ENCODE measurements at places on chromosomes 2 and 18.

GRCh38 chr2:238941262-238941792, 93.4 kb downstream of the TWIST2 start:
- ATAC-seq = no peak

- ATAC-seq = no peak
Measured at GRCh38 chr2:152504618-152505017, 169.6 kb downstream of the FMNL2 start.

DNA sequence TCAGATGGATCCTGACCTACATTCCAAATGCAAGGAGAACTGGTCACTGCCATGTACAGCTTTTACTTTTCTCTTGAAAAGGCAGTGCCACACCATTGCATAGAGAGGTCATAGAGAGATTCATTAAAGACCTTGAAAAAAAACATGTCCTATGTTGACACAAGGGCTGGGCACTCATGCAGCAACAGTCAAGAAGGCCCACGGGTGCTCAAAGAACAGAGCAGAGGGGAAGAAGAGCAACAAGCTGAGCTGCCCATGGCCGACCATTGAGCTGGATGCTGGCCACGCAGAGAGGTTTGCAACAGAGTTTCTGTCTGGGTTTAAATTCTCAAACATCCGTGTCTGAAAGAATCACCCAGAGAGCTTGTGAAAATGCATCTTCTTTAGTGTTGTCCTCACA, 99.1 kb downstream of the ADD2 start:
- no peak for ATAC-seq

DNA sequence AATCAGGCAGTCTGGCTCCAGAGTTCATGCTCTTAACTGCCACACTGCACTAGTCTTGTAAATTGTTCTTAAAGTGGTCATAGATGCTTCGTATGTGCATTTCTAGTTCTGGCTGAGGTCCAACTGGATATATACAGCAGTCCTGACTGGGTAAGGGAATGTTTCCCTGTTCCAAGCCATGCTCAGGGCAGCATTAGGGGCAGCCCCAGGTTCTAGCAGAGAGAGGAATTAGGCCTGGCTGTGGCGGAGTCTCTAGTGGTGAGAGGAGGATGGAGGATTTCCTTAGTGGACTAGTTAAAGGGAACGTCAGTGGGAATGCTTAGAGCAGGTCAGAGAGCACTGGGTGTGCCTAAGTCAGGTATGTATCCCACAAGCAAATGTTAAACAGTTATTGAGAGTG, 28.0 kb downstream of the UBE2E3 start:
- ATAC-seq = no peak

DNA sequence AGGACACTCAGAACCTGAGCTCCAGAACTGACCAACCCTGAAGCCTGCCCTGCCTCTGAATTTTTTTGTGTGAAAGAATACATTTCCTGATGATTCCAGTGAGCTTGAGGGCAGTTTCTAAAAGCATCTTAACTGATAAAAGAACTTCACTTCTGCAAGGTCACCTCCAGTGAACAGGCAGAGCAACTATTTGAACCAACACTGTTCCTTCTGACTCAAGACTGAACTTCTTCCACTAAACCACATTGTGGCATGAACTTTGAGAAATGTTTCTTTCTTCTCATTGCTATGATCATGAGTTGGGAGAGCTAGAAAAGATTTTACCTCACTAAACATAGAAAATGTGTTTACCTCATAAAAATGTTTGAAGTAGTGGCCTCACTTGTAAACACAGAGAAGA, 83.8 kb upstream of the SERTAD2 start:
- no peak for ATAC-seq

- no peak for ATAC-seq
Measured at GRCh38 chr2:33111002-33111446, 164.3 kb downstream of the LTBP1 start.

GRCh38 chr2:134594399-134594798, 124.4 kb downstream of the TMEM163 start:
- ATAC-seq = no peak

DNA sequence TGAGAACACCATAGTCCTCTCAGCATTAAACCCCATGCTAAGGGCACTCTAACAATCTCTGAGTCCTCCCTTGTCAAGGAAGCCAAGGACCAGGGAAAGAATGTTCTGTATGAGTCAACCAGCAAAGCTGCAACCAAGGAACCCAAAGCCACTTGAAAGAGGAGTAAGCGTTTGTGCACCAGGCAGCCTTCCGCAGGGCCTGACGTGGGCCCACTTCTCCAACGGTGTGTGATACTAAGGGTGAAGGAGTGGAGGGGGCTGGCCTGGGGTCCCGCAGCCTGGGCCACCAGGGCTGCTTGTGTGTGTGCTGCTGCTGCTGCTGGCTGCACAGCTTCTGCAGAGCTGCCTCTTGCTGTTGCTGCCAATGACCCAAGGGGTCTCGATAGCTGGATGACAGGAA, 30.1 kb upstream of the GALNT14 start:
- no peak for ATAC-seq

DNA sequence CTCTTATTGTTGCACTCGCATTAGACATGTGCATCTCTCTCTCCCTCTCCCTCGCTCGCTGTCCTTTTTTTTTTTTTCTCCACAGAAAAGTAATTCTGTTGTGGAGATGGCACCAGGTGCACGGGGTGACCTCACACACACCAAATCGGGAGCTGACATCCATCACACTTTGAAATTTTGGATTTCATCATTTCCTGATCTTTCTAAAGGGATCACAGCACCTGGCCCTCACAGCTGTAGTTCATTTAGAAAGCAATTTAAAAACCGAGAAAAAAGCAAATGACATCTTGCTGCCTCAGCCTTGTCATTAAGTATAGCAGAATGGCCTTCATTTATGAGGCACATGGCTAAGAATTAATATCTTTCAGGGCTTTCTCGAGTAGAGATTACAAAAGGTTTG, 717.2 kb downstream of the RNF144A start:
- no peak for ATAC-seq

DNA sequence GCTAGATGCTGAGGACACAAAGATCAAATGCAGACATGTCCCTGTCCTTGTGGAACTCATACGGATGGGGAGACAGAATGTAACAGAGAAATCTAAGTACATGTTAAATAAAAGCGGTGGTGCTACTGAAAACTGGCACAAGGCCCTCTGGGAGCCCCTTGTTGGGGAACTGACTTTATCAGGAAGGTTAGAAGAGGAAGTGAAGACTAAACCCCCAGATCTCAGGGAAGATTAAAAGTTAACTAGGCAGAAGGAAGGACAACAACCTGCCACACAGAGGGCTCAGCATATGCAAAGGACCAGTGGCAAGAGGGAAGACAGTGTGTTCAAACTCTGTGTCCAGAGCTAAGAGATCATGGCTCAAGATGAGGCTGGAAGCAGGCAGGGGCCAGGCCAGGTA, 4.8 kb downstream of the CACNB4 start:
- no peak for ATAC-seq

DNA sequence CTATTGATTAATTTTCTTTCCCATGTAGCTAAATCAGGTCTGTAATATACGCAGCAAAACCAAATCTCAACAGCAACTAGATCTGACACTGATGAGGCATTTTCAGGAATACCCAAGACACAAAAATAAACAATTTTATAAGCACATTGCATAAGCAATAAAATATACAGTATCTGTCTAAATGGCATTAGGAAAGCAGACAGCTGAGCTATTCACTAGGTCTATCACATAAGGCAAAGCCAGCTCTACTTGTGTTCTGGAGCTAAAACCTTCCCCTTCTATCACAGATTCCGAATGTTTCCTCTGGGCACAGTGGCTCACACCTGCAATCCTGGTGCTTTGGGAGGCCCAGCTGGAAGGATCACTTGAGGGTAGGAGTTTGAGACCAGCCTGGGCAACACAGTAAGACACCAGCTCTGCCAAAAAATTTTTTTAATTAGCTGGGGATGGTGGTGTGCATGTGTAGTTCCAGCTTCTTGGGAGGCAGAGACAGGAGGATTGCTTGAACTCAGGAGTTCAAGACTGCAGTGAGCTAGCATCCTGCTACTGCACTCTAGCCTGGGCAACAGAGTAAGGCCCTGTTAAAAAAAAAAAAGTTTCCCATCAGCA, 21.1 kb downstream of the PTPN2 start:
- no peak for ATAC-seq

DNA sequence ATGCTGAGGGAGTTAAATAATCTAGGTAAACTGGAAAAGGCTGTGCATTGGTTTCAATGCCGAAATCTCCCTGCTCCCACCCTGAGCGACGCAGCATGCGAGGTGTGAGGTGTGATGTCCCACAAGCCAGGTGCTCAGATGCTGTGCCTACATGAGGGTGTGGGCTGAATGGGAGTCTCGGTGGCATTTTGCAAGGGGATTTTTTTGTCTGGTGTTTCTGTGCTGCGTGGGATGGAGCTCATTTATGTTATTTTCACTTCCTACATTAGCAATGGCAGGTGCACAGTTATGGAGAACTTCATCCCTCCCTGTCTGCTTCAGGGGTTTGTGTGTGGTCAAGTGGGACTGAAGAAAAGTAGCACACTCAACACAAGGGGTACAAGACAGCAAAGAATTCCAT, 110.2 kb upstream of the CCDC68 start:
- no peak for ATAC-seq

DNA sequence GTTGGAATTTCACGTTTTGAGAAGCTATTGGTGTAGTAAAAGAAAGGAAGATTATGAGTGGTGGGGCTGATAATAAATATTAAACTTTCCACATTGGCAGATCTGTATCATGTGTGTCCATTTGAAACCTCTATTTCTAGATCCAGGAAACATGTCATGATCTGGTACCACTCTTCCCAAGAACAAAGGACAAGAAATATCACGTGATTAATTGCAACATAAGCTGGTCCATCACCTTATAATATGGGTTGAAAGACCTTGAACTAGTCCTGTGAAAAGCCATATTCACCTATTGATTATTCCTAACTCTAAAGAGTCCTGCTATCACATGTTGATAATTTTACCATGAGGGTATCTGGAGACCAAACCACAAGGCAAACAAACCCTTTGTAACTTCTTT, 335.3 kb upstream of the SMIM21 start:
- no peak for ATAC-seq

- ATAC-seq = no peak
Measured at GRCh38 chr2:46802665-46803546, 112.7 kb downstream of the MCFD2 start.

DNA sequence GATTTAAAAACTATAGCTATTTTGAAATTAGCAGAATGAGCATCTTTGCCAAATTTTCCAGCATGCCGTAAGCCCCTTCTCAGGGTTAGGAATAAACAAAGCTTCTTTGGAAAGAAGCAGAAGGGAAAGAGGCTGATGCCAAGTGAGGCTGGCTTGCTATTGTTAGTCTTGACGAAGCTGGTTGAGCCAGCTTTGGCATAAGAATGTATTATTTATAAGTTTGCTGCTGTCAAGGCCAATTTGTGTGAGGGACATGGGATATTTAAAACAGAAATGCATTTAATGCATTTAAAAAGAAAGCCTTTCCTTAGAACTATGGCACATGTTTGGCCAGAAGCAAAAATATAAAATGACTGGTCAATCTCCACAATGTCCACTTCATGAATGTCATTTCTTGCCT, 52.5 kb upstream of the TTN start:
- ATAC-seq = no peak

GRCh38 chr2:200177971-200178911, 128.3 kb upstream of the SPATS2L start:
- peak; percentile 25 for ATAC-seq

DNA sequence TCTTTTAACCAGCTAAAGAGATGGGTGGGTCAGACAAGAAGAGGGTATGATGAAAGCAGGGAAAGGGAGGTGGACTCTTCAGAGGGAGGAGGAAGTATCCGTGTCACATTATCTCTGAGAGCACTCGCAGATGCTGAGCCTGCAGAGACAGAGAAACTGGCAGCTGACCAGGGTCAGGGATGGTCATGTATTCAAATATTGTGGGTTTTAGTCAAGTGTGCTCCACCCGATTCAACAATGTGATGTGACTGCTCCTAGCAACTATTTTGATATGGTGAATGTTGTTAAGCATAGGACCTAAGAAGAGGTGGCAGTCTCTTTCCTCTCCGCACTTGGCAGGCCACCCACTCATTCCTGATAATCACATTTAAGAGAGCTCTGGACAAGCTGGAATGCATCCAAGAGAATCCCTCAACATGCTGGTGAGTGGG, 1.3 kb upstream of the CLIP4 start:
- ATAC-seq = peak; percentile 46

DNA sequence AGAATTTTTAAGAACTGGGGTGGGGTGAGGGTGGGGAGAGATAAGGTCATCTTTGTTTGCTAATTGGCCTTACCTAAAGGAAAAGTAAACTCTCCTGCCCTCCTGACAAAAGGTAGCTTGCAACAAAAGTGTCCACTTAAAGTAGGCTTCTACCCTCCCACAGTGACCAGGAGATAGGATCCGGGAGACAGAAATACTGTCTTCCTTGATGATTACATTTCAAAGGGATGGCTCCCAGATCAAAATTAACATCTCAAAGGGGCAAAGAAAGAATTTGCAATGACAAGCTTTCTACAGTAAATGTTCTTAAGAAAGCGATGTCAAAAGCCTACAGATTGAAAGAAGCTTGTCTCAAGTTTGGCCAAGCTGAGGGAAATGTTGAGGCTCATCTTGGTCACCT, 775.3 kb downstream of the CPS1 start:
- ATAC-seq = no peak

DNA sequence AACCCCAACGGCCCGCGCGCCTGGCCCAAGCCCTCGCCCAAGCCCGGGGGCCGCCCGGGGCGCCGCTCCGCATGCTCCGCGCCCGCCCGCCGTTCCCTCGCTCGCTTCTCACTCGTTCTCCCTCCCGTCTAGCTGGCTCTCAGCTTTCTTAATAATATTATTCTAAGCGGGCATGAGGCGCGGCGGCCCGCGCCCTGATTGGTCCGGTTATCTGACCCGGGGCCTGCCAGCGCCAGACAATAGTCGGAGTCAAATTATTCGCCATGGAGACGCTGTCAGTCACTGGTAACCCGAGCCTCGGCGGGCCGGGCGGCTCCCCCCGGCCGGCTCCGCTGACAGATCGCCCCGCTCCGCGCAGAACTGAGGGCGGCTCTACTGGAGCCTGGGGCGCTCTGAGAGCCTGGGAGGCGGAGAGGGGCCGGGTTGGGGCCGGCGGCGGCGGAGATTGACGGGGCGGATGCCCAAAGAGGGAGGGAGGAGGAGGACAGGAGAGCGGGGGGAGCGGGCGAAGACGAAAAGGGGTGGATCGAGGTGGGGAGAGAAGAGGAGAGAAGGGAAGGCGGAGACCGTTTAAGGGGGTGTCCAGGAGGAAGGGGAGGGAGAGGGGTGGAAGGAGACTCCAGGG, at the start of gene SIX2:
Gene SIX2, minus strand, starts transcription at position 150 of the 625 bp plus-strand sequence. CDS start 342 bp downstream, outside the sequence.
- ATAC-seq = peak; percentile 88

- ATAC-seq = no peak
Measured at GRCh38 chr2:113232740-113233139, 46.0 kb downstream of the PAX8 start.
